ENCODE measurements at places on chromosomes 13 and 19. TPM values are rescaled to one million over a fixed set of nuclear protein-coding genes. Genes with fewer than 3 reads are reported as not detected.

SLC25A42 gene
- total RNA-seq = 5.2 TPM

CD79A gene
- total RNA-seq = not detected

LIPE gene
- 14.0 TPM for total RNA-seq

LILRB2 gene
- total RNA-seq = not detected

C19orf81 gene
- total RNA-seq = not detected

CACNG6 gene
- total RNA-seq = not detected

MEDAG gene
- total RNA-seq = 0.67 TPM

NECTIN2 gene
- total RNA-seq = 51.8 TPM

FAAP24 gene
- 1.5 TPM for total RNA-seq

DKKL1 gene
- not detected for total RNA-seq

ZNF460 gene
- total RNA-seq = 65.9 TPM

OR7C1 gene
- 1.7 TPM for total RNA-seq

Measured in melanocyte of skin (primary cell).